Activated naive CD8-positive, alpha-beta T cell treated with anti-CD3 and anti-CD28 coated beads for 36 hours (primary cell): ENCODE measurements at places on chromosomes 3 and 15. TPM values are rescaled to one million over a fixed set of nuclear protein-coding genes. Genes with fewer than 3 reads are reported as not detected.

GRCh38 chr15:64695561-64695992, 79.8 kb downstream of the RBPMS2 start:
- no peak overlapping the region for H3K4me3 ChIP-seq
- H3K27me3 ChIP-seq = no peaks in the 10 kb centered on the region
- H3K27ac ChIP-seq = peak overlapping the region; percentile 25
- peaks cover 44% of the 10 kb centered on the region for H3K4me1 ChIP-seq
- peaks cover 10% of the 10 kb centered on the region for H3K36me3 ChIP-seq
- no peak for DNase-seq

DNA sequence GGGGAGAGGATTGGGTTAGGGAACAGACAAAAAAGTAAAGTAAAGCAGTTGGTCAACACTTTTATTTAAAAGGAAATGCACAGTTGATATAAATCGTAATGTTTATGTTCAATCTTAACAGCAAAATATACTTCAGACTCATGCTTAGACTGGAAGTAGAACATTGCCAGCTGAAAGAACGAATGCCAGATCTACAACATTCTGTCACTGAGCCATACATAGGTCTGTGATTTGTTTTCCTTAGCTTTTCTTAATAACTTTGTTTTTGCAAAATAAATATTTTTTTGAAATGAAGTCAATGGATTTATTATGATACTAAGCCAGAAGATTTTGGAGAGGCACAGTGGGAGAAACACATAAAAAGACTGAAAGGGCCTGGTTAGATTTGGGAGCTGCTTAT, 62.0 kb downstream of the LEKR1 start:
- no peak overlapping the region for H3K27ac ChIP-seq
- no peaks in the 10 kb centered on the region for H3K27me3 ChIP-seq
- no peak for DNase-seq
- no peak overlapping the region for H3K4me3 ChIP-seq

DNA sequence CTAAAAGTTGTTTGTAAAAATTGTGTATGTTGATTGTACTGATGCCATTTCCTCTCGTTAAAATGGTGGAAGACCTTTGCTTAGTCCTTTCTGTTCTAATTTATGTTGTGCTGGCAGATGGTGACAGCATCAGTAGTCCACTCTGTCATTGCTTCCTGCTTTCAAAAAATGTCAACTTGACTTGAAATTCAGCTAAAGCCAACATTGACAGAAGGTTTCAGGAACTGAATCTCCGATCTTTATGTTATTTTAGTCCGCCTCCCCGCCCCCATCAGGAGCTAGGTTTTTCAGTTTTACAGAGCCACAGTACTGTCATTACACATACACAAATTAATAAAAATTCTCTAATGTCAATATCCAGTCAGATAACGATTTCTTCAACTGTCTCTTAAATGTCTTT, 1.5 kb downstream of the CEP63 start:
- peak overlapping the region; percentile 98 for H3K4me3 ChIP-seq
- H3K4me1 ChIP-seq = peaks cover 39% of the 10 kb centered on the region
- H3K27me3 ChIP-seq = no peaks in the 10 kb centered on the region
- H3K36me3 ChIP-seq = peaks cover 36% of the 10 kb centered on the region
- no peak for DNase-seq
- peak overlapping the region; percentile 99 for H3K27ac ChIP-seq

GPX1 gene
- 242 TPM for total RNA-seq

DNA sequence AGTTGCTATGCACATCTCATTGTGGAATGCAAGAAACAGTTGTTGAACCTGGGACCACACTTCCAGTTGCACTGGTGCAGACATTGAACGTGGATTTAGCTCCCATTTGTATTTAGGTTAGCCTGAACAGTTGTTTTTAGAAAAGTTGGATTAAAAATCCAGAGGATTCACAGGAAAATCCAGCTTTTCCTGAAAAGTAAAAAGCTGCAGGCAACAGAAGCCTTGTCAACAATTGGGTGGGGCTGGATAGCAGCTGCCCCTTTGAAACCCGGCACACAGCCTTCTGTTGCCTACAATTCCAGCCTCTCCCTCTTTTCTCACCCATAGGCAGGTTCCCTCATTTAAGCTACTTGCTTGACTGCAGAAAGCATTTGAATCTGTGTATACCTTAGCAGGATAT, 165.3 kb upstream of the TBL1XR1 start:
- H3K36me3 ChIP-seq = no peaks in the 10 kb centered on the region
- H3K4me3 ChIP-seq = no peak overlapping the region
- H3K27ac ChIP-seq = no peak overlapping the region
- peaks cover 43% of the 10 kb centered on the region for H3K4me1 ChIP-seq
- no peak for DNase-seq

DNA sequence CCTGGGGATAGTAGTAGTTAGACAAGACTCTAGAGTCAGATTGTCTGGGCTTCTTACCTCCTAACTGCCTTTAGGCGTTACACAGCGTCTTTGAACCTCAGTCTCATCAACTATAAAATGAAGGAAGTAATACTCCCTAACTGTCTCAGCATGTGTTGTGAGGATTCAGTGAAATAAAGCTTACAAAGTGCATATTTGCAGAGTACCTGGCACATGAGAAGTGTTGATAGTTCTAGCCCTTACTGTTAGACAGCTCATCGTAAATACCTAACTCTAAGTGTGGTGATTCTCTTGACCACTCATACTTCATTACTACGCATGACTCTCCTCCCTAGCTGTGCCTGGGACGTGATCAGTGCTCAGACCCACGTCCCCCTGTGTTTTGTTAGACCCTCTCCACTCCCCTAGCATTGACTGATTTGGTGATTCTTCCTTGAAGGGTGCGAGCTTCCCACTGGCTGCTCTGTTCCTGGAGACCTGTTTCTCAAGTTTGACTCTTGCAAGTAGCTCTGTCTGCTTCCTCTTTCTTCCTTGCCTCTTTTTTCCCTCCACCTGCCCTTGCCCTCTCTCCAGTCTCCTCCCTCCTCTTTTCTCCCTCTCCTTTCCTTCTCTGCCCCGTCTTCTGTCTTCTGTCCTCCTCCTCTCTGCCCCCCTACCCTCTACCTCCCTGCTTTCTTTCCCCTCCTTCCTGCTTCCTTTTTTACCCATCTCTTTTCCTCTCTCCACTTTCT, 124.2 kb downstream of the SLC25A26 start:
- no peaks in the 10 kb centered on the region for H3K27me3 ChIP-seq
- no peak for DNase-seq
- H3K4me1 ChIP-seq = peaks cover 2% of the 10 kb centered on the region
- no peak overlapping the region for H3K4me3 ChIP-seq

DNA sequence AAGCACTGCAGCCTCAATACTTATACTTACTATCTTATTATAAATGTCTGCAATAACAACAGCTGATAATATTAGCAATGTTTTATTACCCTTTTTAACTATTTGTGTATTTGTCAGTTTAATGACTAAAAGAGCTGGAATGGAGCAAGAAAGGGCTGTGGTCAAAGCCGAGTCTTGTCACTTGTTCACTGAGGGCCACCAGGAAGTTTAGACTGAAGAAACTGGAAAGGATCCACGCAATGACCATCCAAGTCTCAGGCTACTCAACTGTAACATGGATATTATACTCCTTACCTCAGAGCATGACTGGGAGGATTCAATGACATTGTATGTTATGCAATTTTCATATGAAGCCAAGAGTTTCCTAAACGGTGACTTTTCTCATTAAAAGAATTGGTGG, 90.4 kb downstream of the TJP1 start:
- H3K4me1 ChIP-seq = no peaks in the 10 kb centered on the region
- peaks cover 20% of the 10 kb centered on the region for H3K27me3 ChIP-seq
- H3K36me3 ChIP-seq = no peaks in the 10 kb centered on the region
- no peak overlapping the region for H3K4me3 ChIP-seq
- H3K27ac ChIP-seq = no peak overlapping the region

GRCh38 chr15:56757875-56758274, 24.6 kb upstream of the ZNF280D start:
- no peaks in the 10 kb centered on the region for H3K36me3 ChIP-seq
- no peak overlapping the region for H3K4me3 ChIP-seq
- peaks cover 7% of the 10 kb centered on the region for H3K27me3 ChIP-seq
- DNase-seq = no peak

ACKR2 gene
- 2.9 TPM for total RNA-seq

ASB14 gene
- total RNA-seq = not detected

DNA sequence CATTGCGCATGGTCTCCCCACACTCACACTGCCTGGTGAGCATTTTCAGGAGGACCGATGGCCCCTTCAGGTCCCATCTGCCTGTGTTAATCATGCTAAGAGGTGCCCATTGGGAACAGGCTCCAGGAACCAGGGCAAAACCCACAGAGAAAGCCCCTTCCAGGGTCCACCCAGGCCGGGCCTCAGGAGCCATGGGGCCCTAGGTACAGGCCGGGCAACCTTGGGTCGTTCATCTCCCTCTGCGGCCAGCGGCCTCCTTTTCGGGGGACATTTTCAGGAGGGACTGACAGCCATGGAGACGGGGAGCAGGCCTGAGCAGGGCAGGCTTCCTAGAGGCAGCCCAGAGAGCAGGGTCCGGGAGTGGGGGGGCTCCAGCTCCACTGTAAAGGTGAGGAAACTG, 68.0 kb upstream of the TAMM41 start:
- no peaks in the 10 kb centered on the region for H3K36me3 ChIP-seq
- no peak for DNase-seq
- H3K27me3 ChIP-seq = no peaks in the 10 kb centered on the region
- H3K27ac ChIP-seq = no peak overlapping the region

DNA sequence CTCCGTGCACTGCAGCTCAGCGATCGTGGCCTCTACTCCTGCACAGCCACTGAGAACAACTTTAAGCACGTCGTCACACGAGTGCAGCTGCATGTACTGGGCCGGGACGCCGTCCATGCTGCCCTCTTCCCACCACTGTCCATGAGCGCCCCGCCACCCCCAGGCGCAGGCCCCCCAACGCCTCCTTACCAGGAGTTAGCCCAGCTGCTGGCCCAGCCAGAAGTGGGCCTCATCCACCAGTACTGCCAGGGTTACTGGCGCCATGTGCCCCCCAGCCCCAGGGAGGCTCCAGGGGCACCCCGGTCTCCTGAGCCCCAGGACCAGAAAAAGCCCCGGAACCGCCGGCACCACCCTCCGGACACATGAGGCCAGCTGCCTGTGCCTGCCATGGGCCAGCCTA, 3.7 kb upstream of the GNAT1 start:
- H3K4me3 ChIP-seq = no peak overlapping the region
- no peak overlapping the region for H3K27ac ChIP-seq
- peaks cover 2% of the 10 kb centered on the region for H3K27me3 ChIP-seq
- no peak for DNase-seq

DNA sequence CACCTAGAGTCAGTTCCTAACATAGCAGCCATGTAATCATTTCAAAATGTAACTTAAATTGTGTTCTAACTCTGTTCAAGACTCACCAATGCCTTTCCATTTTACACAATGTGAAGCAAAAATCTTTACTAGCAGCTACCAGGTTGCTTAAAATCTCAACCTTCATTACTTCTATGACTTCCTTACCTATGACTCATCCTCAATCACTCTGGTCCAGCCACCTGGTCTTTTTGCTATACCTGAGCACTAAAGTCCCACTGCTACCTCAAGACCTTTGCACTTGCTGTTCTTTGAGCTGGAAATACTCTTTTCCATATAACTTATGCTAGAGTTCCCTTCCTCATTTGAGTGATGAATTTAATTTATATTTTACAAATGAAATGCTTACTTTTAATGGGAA, 993.2 kb downstream of the NTRK3 start:
- H3K4me1 ChIP-seq = no peaks in the 10 kb centered on the region
- DNase-seq = no peak
- H3K27ac ChIP-seq = no peak overlapping the region
- peaks cover 7% of the 10 kb centered on the region for H3K27me3 ChIP-seq

FBXO40 gene
- not detected for total RNA-seq

GRCh38 chr15:48426044-48426443, 94.8 kb downstream of the DUT start:
- no peak overlapping the region for H3K4me3 ChIP-seq
- no peak for DNase-seq
- H3K4me1 ChIP-seq = no peaks in the 10 kb centered on the region
- no peak overlapping the region for H3K27ac ChIP-seq
- H3K27me3 ChIP-seq = no peaks in the 10 kb centered on the region

GOLGA6B gene
- total RNA-seq = not detected

GRAMD1C gene
- 0.54 TPM for total RNA-seq

- H3K4me3 ChIP-seq = no peak overlapping the region
- no peaks in the 10 kb centered on the region for H3K36me3 ChIP-seq
- no peaks in the 10 kb centered on the region for H3K4me1 ChIP-seq
- no peaks in the 10 kb centered on the region for H3K27me3 ChIP-seq
- no peak for DNase-seq
Observed at GRCh38 chr3:65619888-65620287, 418.8 kb downstream of the MAGI1 start.

DNA sequence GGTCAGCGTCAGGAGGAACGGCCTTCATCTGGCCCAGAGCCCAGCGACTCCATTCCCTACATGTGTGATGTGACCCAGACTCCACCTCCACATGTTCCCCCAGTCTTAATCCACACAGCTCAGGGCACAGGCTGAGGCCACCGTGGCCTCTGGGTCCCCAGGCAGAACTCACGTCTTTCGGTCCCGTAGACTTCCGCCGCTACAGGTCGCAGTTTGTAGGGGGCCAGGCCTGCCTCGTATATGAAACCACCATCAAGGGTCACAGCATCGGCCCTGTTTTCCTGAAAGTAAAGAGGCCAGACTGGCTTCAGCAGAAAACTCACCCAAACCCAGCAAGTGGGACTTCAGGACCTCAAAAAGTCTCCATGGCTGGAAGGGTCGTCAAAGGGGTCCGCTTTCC, 8.6 kb downstream of the LTF start:
- no peak overlapping the region for H3K4me3 ChIP-seq
- no peak for DNase-seq
- H3K27ac ChIP-seq = no peak overlapping the region
- H3K4me1 ChIP-seq = no peaks in the 10 kb centered on the region

GRCh38 chr3:176523114-176523513, 674.2 kb downstream of the TBL1XR1 start:
- no peaks in the 10 kb centered on the region for H3K36me3 ChIP-seq
- no peak for DNase-seq
- H3K27me3 ChIP-seq = no peaks in the 10 kb centered on the region

DNA sequence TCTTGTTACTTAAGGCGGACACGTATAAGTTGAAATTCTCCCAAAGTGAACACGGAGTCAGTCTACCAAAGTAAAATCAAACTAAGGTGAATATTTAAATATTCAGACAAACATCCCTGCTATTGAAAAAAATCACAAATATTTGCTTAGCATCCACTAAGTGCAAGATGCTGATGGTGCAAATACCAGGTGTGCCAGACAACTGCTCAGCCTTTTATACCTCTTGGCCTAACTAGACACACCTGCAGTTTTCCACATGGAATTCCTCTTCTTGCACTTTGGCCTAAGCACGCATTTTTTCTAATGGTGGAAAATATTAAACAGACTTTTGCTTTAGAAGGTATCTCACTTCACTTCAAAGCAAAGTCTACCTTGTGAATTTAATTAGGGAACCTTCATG, 84.1 kb upstream of the ICE2 start:
- H3K27me3 ChIP-seq = no peaks in the 10 kb centered on the region
- DNase-seq = no peak
- H3K4me1 ChIP-seq = peaks cover 64% of the 10 kb centered on the region
- peak overlapping the region; percentile 72 for H3K27ac ChIP-seq
- no peak overlapping the region for H3K4me3 ChIP-seq
- peaks cover 16% of the 10 kb centered on the region for H3K36me3 ChIP-seq
